Osteoblast (primary cell): ENCODE measurements at places on chromosomes 2 and 18. TPM values are rescaled to one million over a fixed set of nuclear protein-coding genes. Genes with fewer than 3 reads are reported as not detected.

- no peaks in the 10 kb centered on the region for H3K36me3 ChIP-seq
- H3K27ac ChIP-seq, result no peak overlapping the region
- H3K4me3 ChIP-seq, result no peak overlapping the region
- no peaks in the 10 kb centered on the region for H3K27me3 ChIP-seq
Measured at GRCh38 chr2:5479265-5479928, 212.8 kb upstream of the SOX11 start.

DNA sequence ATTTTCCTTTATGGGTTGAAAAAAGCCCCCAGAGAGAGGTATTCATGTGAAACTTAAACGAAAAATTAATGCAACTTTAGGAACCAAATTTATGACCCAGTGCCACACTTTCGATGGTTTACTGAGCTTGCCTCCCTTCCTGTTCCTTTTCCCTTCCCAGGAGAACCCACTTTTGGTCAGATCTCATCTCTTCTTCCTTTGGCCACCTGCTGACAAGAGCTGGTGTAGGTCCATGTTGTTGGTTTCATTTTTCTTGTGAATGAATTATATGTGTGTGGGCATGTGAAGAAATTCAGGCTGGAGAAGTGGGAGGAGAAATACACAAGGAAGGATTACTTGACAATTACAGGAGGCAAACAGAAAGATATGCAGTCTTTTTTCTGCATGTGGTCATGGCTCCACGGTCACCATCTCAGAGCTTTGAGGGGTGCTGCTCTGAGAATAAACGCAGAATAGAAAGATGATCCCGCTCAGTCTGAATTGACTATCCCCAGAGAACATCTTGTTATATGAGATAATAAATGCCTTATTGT lies 111.3 kb upstream of the TCF4 start:
- no peaks in the 10 kb centered on the region for H3K36me3 ChIP-seq
- no peak for DNase-seq
- no peak overlapping the region for H3K27ac ChIP-seq
- no peak overlapping the region for H3K4me3 ChIP-seq

DNA sequence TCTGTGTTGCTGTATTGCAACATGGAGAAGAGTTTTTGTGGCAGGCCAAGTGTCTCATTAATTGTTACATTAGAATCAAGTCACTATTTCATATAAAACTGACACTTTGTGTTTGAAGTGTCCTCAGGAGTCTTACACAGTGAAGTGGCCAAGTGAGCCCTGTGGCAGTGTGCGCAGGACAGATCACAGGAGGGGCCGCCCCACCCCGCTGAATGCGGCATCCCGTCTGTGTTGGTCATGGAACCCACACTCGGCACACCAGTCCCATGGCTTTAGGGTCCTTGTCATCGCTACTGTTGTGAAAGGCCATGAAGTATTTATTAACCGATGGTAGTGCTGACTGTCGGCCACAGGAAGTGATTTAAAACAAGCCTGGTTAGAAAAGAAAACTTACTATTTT lies 144.7 kb upstream of the NFATC1 start:
- H3K36me3 ChIP-seq, result no peaks in the 10 kb centered on the region
- H3K27me3 ChIP-seq, result no peaks in the 10 kb centered on the region
- H3K4me3 ChIP-seq, result no peak overlapping the region

DNA sequence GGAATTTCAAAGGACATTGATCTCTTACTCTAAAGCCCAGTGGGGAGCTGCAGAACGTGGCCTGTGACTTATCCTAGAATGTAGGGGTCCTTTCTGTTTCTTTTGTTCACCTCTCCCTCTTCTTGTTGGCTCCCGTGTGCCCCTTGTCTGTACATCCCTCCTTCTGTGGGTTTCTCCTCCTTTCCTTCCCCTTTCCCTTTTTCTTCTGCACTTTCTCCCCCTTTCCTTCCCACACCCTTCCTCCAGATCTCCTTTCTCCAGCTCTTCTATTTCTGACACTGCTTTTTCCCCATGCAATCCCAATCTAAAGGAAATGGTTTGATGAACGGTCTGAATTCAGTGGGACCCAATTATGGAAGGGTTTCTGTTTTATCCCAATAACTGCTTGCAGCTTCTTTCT lies 35.5 kb upstream of the MAPRE3 start:
- no peaks in the 10 kb centered on the region for H3K4me1 ChIP-seq
- H3K36me3 ChIP-seq, result no peaks in the 10 kb centered on the region
- DNase-seq, result no peak
- H3K4me3 ChIP-seq, result no peak overlapping the region

DNA sequence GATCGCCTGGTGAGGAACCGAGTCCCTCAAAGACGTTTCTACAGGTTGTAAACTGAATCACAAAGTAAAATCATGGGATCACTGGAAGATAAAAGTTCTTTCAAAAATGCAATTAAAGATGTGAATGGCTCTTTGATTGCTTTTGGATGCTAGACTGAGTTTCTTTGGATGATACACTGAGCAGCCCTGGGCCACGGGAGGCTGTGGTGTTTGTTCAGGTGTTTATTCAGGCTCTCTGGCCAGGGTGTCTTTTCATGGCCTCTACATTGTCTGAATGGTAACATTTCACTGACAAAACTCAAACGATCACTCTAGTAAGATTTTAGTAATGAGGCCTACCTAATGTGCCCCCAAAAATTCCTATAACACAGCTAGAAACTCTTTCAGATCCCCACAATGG lies 48.4 kb upstream of the SPATS2L start:
- H3K27me3 ChIP-seq, result peaks cover 3% of the 10 kb centered on the region
- no peaks in the 10 kb centered on the region for H3K36me3 ChIP-seq
- H3K27ac ChIP-seq, result no peak overlapping the region

DNA sequence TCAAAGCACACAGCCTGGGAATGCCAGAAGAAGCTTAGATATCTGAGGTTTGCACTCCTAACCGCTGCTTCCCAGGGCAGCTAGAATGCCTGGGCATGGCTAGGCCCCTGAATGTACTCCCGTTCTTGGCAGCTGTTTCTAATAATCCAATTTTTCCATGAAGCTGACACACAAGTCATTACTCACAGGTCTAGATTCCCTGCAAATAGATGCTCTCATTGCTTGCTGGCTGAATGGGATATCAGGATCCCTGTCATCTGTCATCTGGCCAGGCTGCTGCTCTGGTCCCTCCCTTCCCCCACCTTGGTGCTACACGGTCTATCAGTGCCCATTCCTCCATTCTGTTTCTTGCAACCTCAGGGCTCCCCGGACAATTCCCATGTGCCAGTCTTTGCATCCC lies 40.7 kb upstream of the TEX51 start:
- no peaks in the 10 kb centered on the region for H3K4me1 ChIP-seq
- no peak overlapping the region for H3K4me3 ChIP-seq
- no peak for DNase-seq
- no peaks in the 10 kb centered on the region for H3K27me3 ChIP-seq

DNA sequence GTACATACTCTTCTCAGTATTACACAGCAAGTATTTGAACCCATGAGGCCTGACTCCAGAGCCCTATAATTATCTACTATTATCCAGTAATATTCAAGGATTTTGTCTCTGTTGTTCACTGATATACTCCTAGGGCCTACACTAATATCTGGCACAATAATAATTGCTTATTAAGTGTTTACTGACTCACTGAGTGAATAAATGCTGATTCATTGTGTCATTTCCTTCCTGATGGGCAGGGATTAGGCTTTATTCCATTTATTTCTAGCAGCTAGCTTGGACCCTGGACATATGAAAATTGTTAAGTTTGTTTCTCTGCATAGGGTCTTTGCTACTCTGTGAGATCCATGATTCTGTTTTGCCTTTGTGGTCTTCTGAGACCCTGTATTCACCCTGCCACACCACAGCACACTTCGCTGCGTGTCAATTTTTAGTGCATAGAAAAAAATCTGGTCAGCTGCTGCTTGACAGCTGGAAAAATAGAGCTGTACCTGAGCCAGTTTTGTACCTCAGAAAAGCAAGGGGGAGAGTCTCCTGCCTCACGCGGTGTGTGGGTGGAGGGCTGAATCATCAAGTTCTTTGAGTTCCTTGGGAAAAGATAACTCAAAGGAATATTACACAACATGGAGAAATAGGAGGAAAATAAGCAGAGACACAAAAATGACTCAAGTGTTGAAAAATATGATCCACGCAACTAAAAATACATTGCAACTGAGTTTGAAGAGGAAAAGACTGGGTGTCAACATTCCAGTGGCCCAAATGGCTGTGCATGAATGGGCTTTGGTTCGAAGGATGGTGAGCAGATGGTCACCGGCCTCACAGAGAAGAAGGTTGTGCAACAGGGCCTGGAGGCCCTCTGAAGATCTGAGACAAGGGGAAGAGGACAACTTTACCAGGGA lies 18.9 kb upstream of the DPP4 start:
- H3K27me3 ChIP-seq, result no peaks in the 10 kb centered on the region

GRCh38 chr18:59143441-59143840 lies 3.8 kb downstream of the SEC11C start:
- no peak overlapping the region for H3K4me3 ChIP-seq
- peak; percentile 86 for DNase-seq
- H3K27me3 ChIP-seq, result peaks cover 3% of the 10 kb centered on the region
- peaks cover 8% of the 10 kb centered on the region for H3K4me1 ChIP-seq
- H3K36me3 ChIP-seq, result no peaks in the 10 kb centered on the region
- H3K27ac ChIP-seq, result no peak overlapping the region

DNA sequence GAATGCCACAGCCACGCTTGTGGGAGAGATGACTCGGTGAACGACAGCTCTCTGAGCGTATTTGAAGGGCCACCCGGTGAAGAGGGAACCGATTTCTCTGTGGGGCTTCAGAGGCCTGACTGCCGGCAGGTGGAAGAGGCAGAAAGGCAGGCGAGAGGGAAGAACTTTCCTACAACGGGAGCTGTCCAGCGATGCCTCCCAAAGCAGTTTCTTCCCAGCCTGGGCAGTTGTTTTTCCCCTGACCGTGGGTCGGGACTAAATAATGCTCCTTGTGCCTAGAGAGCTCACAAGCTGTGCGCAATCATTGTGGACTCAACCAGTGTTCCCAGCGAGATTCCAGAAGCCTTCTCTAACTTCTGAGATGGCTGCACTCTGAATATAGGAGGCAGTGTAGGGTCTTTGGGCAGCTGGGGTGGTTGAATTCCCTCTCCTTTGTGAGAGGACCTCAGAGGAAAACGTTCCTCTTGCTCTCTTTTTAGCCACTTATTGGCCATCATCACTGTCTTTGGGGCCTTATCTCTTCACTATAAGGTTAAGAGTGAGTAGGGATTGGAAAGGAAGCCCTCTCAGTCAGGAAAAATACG lies 710 bp downstream of the SEC11C start:
- peak; percentile 85 for DNase-seq
- no peaks in the 10 kb centered on the region for H3K36me3 ChIP-seq
- H3K4me1 ChIP-seq, result peaks cover 8% of the 10 kb centered on the region
- peak overlapping the region; percentile 78 for H3K4me3 ChIP-seq
- no peak overlapping the region for H3K27ac ChIP-seq

The HJURP gene
- 2.9 and 3.5 TPM in 2 replicates for total RNA-seq

DNA sequence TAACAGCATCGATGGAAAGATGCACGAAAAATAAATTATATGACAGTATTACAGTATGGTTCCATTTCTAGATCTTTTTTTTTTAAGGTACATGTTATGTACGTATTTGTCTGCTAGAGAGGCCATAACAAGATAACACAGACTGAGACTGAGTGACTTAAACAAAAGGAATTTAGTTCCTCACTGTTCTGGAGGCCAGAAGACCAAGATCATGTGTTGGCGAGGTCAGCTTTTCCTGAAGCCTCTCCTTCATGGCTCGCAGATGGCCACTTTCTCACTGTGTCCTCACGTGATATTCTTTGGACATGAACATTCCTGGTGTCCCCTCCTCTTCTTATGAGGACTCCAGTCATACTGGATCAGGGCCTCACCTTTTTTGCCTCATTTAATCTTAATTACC lies 177.4 kb downstream of the CAPN13 start:
- H3K4me3 ChIP-seq, result no peak overlapping the region
- H3K27me3 ChIP-seq, result no peaks in the 10 kb centered on the region
- H3K36me3 ChIP-seq, result no peaks in the 10 kb centered on the region
- H3K4me1 ChIP-seq, result peaks cover 6% of the 10 kb centered on the region
- no peak for DNase-seq

- H3K27me3 ChIP-seq, result no peaks in the 10 kb centered on the region
- no peak overlapping the region for H3K4me3 ChIP-seq
- H3K36me3 ChIP-seq, result no peaks in the 10 kb centered on the region
- no peak overlapping the region for H3K27ac ChIP-seq
Measured at GRCh38 chr18:3151399-3152264, 68.1 kb downstream of the MYOM1 start.

- no peak for DNase-seq
- H3K27me3 ChIP-seq, result peaks cover 7% of the 10 kb centered on the region
- no peaks in the 10 kb centered on the region for H3K4me1 ChIP-seq
- no peak overlapping the region for H3K4me3 ChIP-seq
- H3K36me3 ChIP-seq, result no peaks in the 10 kb centered on the region
Measured at GRCh38 chr2:224284134-224284946, 117.6 kb downstream of the FAM124B start.

The CPLX4 gene
- total RNA-seq, result not detected in 2 replicates

The C2orf76 gene
- 6.5 and 10.3 TPM in 2 replicates for total RNA-seq

GRCh38 chr2:130785466-130786055 lies 30.2 kb downstream of the AMER3 start:
- no peaks in the 10 kb centered on the region for H3K36me3 ChIP-seq
- H3K4me3 ChIP-seq, result no peak overlapping the region
- no peak overlapping the region for H3K27ac ChIP-seq
- H3K4me1 ChIP-seq, result no peaks in the 10 kb centered on the region
- H3K27me3 ChIP-seq, result no peaks in the 10 kb centered on the region

DNA sequence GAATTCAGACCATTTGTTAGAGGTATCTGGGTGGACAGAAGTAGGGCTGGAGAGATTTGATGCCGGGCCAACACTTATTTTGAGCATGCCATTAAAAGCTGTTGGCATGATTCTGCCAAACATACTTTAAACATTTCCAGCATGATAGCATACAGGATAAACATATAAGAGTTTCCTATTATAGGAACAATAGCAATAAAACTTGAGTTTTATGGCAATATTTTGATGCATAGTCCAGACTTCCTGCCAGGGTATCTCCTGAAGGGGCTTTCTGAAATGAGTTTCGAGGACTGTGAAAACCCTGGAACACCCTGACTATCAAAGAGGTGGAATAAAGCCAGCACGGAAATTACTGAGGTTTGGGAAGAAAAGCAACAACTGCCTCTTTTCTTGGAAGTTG lies 1398.0 kb upstream of the NXPH2 start:
- H3K27me3 ChIP-seq, result no peaks in the 10 kb centered on the region
- DNase-seq, result no peak
- no peak overlapping the region for H3K4me3 ChIP-seq
- H3K27ac ChIP-seq, result no peak overlapping the region
- no peaks in the 10 kb centered on the region for H3K36me3 ChIP-seq

- no peaks in the 10 kb centered on the region for H3K36me3 ChIP-seq
- H3K4me1 ChIP-seq, result no peaks in the 10 kb centered on the region
- no peak for DNase-seq
- H3K4me3 ChIP-seq, result no peak overlapping the region
- H3K27me3 ChIP-seq, result peaks cover 7% of the 10 kb centered on the region
Measured at GRCh38 chr2:236211296-236211695, 43.1 kb upstream of the GBX2 start.

DNA sequence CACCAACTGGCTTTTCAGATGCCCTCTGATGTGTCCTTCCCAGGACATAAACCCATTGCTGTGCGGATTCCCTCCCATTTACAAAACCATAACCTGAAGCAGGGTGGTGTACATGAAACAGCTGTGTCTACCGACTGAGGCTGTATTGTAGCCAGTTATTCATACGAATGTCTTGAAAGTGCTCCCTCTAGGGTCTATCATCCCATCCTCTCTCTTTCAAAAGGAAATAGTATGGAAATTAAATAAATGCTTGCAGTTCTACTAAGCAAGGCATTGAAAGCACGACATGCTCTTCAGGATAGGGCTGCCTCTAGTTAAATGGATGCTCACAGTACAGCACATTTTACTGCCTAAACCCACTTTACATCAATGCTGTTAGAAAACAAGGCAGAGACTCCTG lies 112.2 kb upstream of the PXDN start:
- H3K36me3 ChIP-seq, result no peaks in the 10 kb centered on the region
- H3K4me1 ChIP-seq, result no peaks in the 10 kb centered on the region
- H3K27me3 ChIP-seq, result peaks cover 24% of the 10 kb centered on the region
- peak; percentile 63 for DNase-seq
- H3K27ac ChIP-seq, result no peak overlapping the region

The EML6 gene
- total RNA-seq, result 0.29 and 1.1 TPM in 2 replicates

The HOXD13 gene
- not detected in 2 replicates for total RNA-seq
